ENCODE measurements at places on chromosomes 12 and 14.
A peak's percentile ranks its signal among the peaks of the same experiment; 100 is the strongest.

- no peak for DNase-seq
These were observed 97.8 kb downstream of the PRKD1 start for GRCh38 chr14:29829851-29830250.

DNA sequence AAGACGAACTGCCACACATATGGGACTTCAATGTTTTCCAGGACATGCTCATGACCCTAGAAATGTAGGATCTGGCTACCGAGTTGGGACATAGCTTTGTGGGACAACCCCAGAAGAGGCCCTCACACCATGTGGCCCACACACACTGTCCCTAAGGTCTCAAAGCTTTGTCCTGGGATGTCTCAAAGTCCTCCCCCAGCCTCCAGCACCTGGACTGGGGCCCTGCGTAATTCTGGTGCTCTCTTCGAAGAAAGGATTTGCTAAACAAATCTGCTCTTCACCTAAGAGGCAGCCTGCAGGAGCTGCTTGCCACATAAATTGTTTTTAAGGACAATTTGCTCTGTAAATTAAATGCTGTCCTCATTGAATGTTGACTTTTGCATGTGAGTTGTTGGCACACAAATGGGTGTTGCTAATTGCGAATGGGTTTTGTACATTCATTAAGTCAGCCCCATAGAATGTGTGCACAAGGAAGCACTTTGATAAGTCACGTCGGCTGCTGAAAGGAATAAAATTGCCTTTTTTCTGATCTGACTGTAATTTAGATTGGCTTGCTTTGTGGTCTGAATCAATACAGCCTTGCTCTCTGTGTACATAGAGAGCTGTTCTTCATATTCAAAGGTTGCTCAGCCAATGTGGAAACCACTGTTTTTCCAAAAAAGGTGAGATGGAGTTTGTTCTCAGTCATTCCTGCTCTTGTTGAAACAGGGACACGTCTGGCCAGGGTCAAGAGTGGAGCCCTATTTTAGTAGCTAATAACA lies 161.6 kb upstream of the PWP1 start:
- DNase-seq, result no peak

- no peak for DNase-seq
These were observed 2.8 kb downstream of the DIO2 start for GRCh38 chr14:80208461-80208860.

DNA sequence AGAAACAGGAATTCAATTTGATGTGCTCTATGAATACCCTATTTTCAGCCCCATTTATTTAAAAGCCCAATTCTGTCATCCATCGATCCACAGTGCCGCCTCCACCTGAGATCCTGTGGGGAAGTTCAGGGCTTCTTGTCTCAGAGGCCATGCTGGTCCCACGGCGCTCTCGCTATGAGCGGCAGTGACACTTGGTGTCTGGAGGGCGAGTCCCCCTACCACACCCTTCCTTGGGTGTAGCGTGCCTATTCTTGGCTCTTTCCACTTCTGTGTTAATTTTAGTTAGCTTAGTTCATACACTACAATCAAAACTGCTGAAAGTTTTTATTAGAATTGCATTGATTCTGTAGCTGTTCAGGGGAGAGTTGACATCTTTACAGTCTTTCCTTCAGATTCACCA lies 73.8 kb downstream of the DDX51 start:
- DNase-seq, result no peak

DNA sequence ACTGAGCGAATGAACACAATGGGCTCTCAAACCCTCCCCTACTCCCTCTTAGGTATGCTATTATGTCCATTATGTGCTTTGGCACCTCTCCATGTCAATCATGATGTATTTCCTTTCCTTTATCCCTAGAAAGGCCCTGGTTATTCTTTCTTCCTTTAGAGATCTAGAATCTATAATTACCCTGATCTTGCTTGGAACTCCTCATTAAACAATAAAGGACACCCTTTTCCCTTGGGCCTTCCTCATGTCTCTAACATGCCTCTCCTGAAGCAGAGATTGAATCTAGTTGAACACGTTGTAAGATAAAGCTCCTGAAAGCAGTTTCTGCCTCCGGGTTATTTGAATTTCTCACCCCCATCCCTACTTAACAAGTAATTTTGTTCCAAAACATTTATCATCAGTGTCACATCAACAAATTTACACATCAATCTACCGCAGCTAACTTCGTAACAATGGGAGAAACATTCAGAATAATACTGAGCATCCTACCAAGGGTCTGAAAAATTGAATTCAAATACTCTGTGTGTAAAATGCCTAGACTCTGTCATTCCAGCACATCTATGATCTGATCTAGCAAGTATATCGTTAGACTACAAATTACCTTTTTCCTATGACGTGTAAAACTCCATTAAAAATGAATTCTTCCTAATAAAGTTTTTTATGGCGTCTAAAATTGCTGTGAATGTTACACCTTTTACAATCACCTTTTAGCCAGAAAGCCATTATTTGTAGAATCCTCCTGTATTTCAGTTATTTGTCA lies 5.4 kb downstream of the USP44 start:
- DNase-seq, result no peak

DNA sequence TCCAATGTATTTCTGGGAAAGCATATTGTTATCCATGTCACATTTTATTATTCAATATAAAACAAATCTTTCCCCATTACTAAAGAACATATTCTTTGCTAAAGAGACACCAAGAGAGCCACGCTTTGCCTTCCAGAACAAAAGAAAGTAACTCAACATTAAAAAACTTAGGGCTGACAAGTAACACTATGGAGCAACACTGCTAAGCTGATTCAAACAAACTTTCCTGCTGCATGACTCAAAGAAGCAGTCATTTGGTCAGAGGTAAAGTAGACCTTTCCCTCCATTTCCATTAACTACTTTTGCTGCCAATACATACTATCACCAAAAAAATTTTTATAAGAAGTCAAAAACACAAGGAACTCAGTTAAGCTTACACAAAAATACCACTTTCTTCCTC lies 83.0 kb downstream of the DENND5B start:
- no peak for DNase-seq

- DNase-seq, result no peak
These were observed 786.8 kb downstream of the TMTC2 start for GRCh38 chr12:83473408-83474095.

DNA sequence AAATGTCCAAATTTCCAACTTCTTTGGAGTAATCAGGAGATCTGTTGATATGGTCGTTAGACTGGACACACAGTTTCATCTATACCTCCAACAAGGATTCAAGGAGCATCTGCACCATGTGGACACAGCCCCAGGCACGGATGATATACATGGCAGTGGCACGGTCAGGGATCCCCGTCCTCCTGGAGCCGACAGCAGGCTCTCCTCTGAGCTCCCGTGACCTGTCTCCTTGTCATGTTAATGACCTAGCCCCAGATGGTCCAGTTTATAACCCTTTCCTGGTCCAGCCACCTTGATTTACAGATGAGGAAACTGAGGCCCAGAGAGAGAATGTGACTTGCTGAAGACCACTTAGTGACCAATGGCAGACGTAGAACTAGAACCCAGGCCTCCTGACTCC lies 16.5 kb upstream of the SERPINA4 start:
- no peak for DNase-seq

- DNase-seq, result peak; percentile 5
These were observed 27.3 kb downstream of the LLPH start for GRCh38 chr12:66103016-66103913.

DNA sequence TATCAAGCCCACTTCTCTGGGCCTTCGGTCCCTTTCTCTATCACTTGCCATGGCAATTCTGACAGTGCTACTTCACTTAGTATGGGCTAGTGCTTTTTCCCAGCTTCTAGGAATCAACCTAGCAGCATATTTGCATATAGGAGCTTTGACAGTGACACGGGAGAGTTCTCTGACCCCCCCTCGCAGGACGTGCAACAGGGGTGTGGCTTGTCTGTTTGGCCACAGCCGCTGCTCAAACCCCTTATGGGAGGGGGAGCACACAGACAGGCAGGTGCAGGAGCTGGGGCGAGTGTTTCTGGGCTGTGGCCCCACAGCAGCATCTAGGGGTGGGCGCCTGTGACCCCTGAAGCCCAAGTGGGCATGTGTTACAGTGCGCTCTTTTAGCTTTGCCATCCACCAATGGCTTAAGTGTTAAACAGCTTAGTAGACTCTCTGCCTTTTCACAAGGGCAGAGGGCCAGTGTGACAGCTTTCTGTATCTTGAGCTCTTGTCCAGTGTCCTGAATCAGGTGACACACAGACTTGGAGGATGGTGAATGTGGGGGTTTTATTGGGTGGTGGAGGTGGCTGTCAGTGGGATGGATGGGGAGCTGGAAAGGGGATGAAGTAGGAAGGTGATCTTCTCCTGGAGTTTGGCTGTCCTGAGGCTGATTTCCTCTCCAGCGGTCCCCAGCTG lies 229.3 kb downstream of the PCNX1 start:
- no peak for DNase-seq

GRCh38 chr12:124543052-124543589 lies 24.3 kb downstream of the NCOR2 start:
- no peak for DNase-seq

- no peak for DNase-seq
These were observed 417.1 kb downstream of the AEBP2 start for GRCh38 chr12:19856389-19856788.

GRCh38 chr14:74695406-74695805 lies 17.5 kb downstream of the AREL1 start:
- no peak for DNase-seq

- DNase-seq, result no peak
These were observed 353.8 kb downstream of the RAD51B start for GRCh38 chr14:68173227-68173972.

DNA sequence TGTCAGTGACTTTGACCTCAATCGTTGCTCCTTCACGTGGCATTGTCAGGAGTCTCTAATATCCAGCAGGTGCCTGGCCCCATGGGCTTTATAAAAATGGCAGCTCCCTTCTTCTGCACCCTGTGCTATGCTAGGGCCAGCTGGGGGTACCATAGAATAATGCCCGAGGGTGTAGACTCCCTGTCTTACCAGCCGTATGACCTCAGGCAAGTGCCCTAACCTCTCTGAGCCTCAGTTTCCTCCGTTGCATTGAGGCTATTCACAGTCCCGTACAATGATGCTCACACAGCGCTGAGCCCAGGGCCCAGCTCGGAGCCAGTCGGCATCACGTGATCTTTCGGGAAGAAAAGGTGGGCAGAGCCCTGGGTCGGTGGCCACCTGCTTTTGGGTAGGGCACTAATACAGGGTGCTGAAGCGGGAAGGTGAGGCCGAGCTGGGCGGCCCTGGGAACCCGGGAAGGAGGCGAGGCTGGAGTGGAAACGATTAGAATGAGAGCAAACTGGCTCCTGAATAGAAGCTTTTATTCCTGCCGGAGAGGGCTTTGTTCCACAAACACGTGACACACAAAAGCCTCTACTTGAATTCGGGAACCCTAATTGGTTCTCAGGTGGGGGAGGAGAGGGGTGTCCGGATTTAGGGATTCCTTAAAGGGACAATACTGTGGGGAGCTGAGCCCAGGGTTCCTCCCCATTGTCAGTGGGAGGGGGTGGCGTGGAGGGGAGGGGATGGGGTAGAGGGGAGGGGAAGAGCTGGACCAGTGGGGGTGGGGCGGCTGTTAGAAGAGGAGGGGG lies 19.9 kb upstream of the MSI1 start:
- no peak for DNase-seq

DNA sequence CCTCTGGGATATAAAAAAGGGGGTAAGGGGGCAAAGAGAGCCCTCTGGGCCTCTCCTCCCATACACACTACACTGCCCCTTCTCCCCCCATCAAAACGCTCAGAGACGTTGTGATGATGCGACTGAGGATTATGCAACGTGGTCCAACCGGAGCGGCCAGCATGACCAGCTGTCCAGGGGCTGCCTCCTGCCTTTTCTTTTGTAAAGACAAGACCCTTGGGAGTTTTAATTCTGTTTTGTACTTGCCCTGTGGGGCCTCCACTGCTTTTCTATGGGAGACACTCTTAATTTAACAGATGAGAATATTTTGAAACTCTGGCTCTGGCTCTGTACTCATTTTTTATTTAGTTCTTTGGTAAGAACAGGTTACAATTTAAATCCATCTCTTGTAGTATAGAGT lies 7.2 kb downstream of the MBD6 start:
- no peak for DNase-seq

DNA sequence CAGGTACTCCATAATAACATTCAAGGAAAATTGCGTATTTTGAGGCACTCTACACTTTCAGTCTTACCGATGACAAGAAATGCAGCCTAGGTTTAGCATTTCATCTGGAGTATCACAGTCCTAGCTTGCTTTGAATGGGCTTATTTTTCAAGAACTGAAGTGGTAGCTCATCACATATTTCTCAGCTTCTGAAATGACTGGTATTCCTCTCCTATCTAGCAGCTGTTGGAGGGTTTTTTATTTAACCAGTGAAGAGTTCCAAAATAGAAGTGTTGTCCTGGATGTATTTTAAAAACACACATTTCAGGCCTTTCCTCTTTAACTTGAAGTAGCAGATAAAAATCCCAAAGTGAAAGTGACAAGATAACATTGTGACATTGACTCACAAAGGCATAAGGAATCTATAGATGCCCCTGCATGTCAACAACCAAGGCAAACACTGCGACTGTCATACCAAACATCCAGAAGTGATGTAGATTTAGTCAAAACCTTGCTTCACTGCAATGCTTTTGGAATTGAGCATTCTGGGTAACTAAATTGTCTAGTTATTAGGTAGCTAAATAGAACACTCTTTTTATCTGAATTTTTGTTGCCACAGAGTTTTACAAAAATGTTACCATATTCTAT lies 182.2 kb upstream of the FBXO33 start:
- no peak for DNase-seq

- DNase-seq, result no peak
These were observed 201.2 kb downstream of the SEC23A start for GRCh38 chr14:38901791-38902190.

DNA sequence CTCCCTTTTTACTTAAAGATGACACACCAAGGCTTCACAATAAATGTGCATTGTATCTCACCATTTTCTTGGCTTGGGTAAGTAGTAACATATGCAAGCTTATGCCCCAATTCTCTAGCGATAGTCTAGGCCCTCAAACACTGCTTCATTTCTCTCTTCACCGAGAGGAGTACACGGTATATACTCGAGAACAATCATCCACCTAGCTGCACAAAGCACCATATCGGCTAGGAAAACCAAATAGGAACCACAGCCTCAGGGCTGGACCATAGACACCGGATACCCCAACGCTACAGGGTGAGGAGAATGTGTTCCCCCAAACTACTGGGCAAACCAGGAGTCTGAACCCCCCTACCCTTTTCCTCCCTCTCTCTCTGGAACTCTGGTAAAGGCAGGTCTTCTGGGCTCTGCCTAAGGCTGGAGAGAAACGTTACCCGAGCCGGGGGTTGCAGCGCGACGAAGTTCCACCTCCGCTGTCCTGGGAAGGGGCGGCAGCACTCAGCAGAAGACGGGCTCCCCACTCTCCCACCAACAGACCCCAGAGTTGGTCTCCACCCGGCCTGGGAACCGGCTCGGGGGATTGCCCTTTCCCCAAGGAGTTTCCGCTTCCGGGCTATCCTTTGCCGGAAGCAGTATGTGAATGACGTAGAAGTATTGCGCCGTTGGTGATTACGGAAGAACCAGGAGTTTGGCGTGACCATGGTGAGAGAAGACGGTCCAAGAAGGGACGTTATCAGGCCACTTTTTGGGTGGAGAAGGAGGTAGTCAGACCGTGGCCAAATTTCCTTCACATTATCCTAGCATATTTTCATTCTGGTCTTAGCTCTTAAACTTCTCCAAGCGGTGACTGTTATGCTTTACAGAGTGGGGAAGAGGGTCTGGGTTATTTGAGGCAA lies at the start of the genes AREL1 and FCF1:
TSS of gene AREL1 (minus strand) at position 582 of the 896 bp plus-strand sequence. CDS start 27,465 bp downstream, outside the sequence.
TSS of gene FCF1 (plus strand) at position 646 of the 896 bp plus-strand sequence. CDS start at position 700, 54 bp downstream.
- peak; percentile 79 for DNase-seq

Measured in stimulated activated CD4-positive, alpha-beta T cell treated with anti-CD3 and anti-CD28 coated beads, Interleukin-1b, Interleukin-23, amount 100 ng/mL, for 48 hours (primary cell).